ENCODE measurements at places on chromosomes 4 and X.
A peak's percentile ranks its signal among the peaks of the same experiment; 100 is the strongest.

GRCh38 chr4:8336412-8337075 is 67.0 kb downstream of the HTRA3 start:
- H3K4me1 ChIP-seq, result no peaks in the 10 kb centered on the region
- H3K36me3 ChIP-seq, result no peaks in the 10 kb centered on the region
- DNase-seq, result no peak
- no peak overlapping the region for H3K4me3 ChIP-seq
- H3K27me3 ChIP-seq, result no peaks in the 10 kb centered on the region
- H3K27ac ChIP-seq, result no peak overlapping the region

DNA sequence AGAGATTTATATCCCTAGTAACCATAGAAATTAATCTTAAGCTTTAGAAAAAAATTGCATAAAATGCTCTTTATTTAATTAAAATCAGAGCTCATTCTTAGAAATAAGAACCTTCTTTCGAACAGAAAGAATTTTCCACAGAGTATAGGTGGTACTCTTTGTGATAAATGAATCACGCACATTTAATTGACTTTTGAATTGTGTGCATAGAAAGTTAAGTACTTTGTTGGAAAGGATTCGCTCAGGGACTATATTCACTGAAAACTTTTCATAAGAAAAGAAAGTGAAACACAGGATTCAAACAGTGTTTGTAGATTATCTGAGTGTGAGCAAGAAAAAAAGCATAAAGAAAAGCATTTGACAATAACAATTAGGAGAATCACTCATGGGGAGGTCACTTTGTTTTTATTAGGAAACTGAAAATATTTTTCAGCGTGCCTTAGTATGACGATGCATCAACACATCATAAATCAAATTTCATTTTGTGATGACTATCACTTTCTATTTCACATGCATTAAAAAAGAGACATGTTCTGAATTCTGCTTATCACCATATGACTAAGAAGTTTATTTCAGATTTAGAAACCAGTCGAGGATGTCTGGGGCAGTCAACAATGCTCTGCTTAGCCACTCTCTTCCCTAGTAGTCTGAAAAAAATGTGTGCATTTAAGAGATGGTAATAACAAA is 49.5 kb downstream of the STX18 start:
- H3K27ac ChIP-seq, result peak overlapping the region; percentile 16
- H3K4me1 ChIP-seq, result peaks cover 13% of the 10 kb centered on the region
- H3K27me3 ChIP-seq, result no peaks in the 10 kb centered on the region
- peak overlapping the region; percentile 39 for H3K4me3 ChIP-seq
- DNase-seq, result no peak

DNA sequence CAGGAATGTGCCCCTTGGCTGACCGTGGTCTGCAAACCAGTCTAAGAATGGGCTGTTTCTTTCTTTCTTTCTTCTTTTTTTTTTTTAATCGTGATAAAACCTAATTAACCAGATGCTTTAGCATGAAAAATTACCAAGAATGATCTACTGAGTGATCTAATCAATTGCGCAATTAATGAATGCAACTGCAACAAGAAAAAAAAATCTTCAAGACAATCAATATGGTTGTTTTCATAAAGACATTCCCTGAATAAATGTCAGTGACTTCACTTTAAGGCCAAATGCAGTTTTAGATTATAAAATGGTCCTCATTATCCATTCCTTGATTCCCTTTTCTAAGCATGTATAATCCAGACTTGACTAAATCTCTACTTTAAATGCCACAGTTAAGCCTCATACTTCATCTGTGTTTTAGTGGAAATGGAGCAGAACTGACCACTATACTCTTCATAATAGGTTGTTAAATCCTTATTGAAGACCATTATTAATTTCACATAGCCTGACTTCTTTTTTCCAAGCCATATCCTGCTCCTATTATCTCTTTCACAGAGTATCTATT is 51.6 kb upstream of the SETD7 start:
- peaks cover 5% of the 10 kb centered on the region for H3K27me3 ChIP-seq
- no peak for DNase-seq
- no peak overlapping the region for H3K4me3 ChIP-seq
- H3K27ac ChIP-seq, result no peak overlapping the region
- H3K36me3 ChIP-seq, result peaks cover 3% of the 10 kb centered on the region
- peaks cover 12% of the 10 kb centered on the region for H3K4me1 ChIP-seq

- no peak overlapping the region for H3K4me3 ChIP-seq
- no peaks in the 10 kb centered on the region for H3K36me3 ChIP-seq
- H3K4me1 ChIP-seq, result no peaks in the 10 kb centered on the region
- no peak for DNase-seq
- H3K27ac ChIP-seq, result no peak overlapping the region
Measured at GRCh38 chr4:82780752-82781231, 17.8 kb downstream of the SCD5 start.

GRCh38 chr4:181956512-181956911 is 286.7 kb upstream of the TENM3 start:
- no peaks in the 10 kb centered on the region for H3K36me3 ChIP-seq
- no peak overlapping the region for H3K4me3 ChIP-seq
- DNase-seq, result no peak
- no peaks in the 10 kb centered on the region for H3K27me3 ChIP-seq
- no peak overlapping the region for H3K27ac ChIP-seq
- H3K4me1 ChIP-seq, result no peaks in the 10 kb centered on the region

- H3K36me3 ChIP-seq, result peaks cover 23% of the 10 kb centered on the region
- no peak overlapping the region for H3K27ac ChIP-seq
- H3K27me3 ChIP-seq, result no peaks in the 10 kb centered on the region
- no peak overlapping the region for H3K4me3 ChIP-seq
Measured at GRCh38 chr4:53208753-53209152, 157.1 kb downstream of the SCFD2 start.

DNA sequence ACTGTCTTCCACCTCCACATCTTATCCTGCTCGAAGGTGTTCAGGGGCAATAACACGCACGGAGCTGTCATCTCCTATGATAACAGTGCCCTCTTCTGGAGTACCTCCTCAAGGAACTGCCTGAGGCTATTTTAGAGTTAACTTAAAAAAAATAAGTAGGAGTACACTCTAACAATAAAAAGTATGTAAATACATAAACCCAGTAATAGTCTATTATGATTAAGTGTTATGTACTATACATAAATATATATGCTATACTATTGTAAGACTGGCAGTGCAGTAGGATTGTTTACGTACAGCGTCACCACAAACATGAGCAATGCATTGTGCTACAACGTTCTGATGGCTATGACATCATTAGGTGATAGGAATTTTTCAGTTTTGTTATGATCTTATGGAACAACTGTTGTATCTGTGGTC is 34.5 kb upstream of the TLR2 start:
- no peak overlapping the region for H3K4me3 ChIP-seq
- H3K4me1 ChIP-seq, result peaks cover 30% of the 10 kb centered on the region
- H3K27me3 ChIP-seq, result no peaks in the 10 kb centered on the region
- H3K36me3 ChIP-seq, result no peaks in the 10 kb centered on the region
- DNase-seq, result no peak

- H3K27me3 ChIP-seq, result no peaks in the 10 kb centered on the region
- H3K4me3 ChIP-seq, result no peak overlapping the region
- no peaks in the 10 kb centered on the region for H3K36me3 ChIP-seq
- no peaks in the 10 kb centered on the region for H3K4me1 ChIP-seq
Measured at GRCh38 chrX:123159403-123159802, 24.7 kb upstream of the GRIA3 start.

DNA sequence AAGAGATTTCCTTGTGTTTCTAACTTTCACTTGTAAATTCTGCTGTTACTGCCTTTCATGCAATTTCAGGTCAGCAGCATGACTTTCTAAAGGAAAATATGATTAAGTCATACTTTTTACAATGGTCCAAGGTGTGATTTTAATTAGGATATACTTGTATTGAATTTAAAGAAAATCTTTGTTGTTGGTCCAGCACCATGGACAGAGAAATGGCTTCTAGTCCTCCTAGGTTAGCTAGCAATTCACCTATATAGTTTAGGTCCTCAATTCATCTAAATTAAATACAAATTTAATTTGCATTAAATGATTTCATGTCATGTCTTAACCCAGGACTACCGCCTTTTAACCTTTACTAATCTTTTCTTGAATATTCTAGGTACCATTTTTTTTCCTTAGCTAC is 304.9 kb upstream of the RPS6KA3 start:
- peaks cover 7% of the 10 kb centered on the region for H3K4me1 ChIP-seq
- H3K36me3 ChIP-seq, result no peaks in the 10 kb centered on the region
- no peak for DNase-seq

DNA sequence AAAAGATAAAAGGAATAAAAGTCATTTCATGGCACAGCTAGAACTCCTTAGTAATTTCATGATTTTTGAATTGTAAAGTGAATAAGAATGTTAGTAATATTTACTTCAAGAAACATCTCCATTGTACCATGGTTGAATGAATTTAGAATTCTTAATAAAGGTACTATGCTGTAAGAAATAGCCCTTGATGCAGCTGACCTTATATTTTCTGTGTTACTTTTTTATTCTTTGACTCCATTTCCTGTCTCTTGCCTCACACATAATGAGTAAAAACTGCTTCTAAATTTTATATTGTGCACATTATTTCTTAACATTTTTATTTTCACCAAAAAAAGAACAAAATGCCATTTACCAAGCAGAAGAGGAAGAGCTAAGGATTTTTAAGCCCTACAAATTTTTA is 81.9 kb upstream of the PDHA2 start:
- H3K36me3 ChIP-seq, result no peaks in the 10 kb centered on the region
- no peak overlapping the region for H3K27ac ChIP-seq
- DNase-seq, result no peak
- H3K27me3 ChIP-seq, result no peaks in the 10 kb centered on the region
- no peaks in the 10 kb centered on the region for H3K4me1 ChIP-seq

GRCh38 chrX:16188687-16189086 is 21.4 kb downstream of the MAGEB17 start:
- H3K36me3 ChIP-seq, result no peaks in the 10 kb centered on the region
- H3K4me1 ChIP-seq, result peaks cover 13% of the 10 kb centered on the region
- H3K27ac ChIP-seq, result no peak overlapping the region
- DNase-seq, result no peak
- H3K27me3 ChIP-seq, result peaks cover 4% of the 10 kb centered on the region

DNA sequence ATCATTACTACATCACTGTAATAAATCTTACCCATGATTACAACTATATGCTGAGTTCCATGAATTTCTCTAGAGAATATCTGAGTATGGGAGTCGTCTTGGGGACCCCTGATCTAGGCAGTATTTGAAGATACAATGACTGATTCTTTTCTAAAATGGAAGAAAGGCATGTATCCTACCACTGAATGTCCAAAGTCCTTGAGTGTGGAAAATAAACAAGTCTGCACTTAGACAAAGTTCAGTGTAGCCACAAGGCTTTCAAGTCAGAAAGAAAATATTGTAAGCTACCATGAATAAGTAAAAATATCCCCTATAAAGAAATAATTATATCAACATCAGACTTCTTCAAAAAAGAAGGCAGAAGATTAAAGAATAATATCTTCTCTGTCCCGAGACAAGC is 42.4 kb downstream of the ZNF674 start:
- no peak overlapping the region for H3K4me3 ChIP-seq
- no peak for DNase-seq
- H3K36me3 ChIP-seq, result peaks cover 46% of the 10 kb centered on the region
- H3K27me3 ChIP-seq, result no peaks in the 10 kb centered on the region

GRCh38 chr4:42566835-42567234 is 90.1 kb downstream of the ATP8A1 start:
- no peaks in the 10 kb centered on the region for H3K27me3 ChIP-seq
- peaks cover 14% of the 10 kb centered on the region for H3K36me3 ChIP-seq
- H3K4me1 ChIP-seq, result no peaks in the 10 kb centered on the region
- no peak overlapping the region for H3K4me3 ChIP-seq
- H3K27ac ChIP-seq, result no peak overlapping the region
- DNase-seq, result no peak

- H3K27ac ChIP-seq, result no peak overlapping the region
- no peak overlapping the region for H3K4me3 ChIP-seq
- H3K4me1 ChIP-seq, result no peaks in the 10 kb centered on the region
- no peaks in the 10 kb centered on the region for H3K36me3 ChIP-seq
Measured at GRCh38 chr4:21304540-21304887, 604.3 kb downstream of the PACRGL start.

DNA sequence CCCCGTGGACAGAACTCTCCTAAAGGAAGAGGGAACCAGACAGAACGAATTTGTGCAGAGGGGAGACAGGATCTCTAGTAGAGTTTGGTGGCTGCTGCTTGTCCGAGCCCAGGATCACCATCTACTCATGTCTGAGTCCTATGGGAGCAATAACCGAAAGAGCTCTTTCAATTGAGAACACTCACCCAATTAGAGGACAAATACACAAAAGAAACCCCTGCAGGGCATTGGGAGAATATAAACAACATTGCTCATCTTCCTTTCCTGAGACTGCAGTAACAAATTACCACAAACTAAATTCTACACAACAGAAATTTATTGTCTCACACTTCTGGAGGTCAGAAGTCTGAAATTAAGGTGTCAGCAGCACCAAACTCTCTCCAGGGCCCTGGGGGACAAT is 65.6 kb downstream of the SPINK2 start:
- no peaks in the 10 kb centered on the region for H3K36me3 ChIP-seq
- H3K4me3 ChIP-seq, result no peak overlapping the region
- H3K4me1 ChIP-seq, result peaks cover 50% of the 10 kb centered on the region
- H3K27ac ChIP-seq, result no peak overlapping the region
- no peak for DNase-seq

All from activated naive CD8-positive, alpha-beta T cell treated with anti-CD3 and anti-CD28 coated beads, Interleukin-2, amount 50 U/mL, for 24 hours (primary cell).